Vagina (tissue), 2 donors: ENCODE measurements at places on chromosomes 12 and 14.

DNA sequence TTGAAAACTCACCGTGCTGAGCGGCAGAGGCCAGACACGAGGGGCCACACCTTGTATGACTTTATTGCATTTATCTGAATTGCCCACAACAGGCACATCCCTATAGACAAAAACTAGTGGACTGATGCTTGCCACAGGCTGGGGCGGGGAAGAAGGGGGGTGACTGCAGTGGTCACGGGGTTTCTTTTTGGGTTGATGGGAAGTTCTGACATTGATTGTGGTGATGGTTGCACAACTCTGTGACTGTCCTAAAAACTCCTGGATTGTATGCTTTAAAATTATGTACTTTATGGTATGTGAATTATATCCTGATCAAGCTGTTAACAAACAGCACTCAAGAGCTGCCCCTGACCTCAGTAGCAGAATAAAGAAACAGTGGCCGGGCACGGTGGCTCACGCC, 25.7 kb downstream of the DHX37 start:
- no peak for DNase-seq

- DNase-seq, result no peak
Observed at GRCh38 chr12:7190268-7191055, 976 bp downstream of the PEX5 start.

- no peak for DNase-seq
Observed at GRCh38 chr14:42214981-42215491, 608.4 kb downstream of the LRFN5 start.

DNA sequence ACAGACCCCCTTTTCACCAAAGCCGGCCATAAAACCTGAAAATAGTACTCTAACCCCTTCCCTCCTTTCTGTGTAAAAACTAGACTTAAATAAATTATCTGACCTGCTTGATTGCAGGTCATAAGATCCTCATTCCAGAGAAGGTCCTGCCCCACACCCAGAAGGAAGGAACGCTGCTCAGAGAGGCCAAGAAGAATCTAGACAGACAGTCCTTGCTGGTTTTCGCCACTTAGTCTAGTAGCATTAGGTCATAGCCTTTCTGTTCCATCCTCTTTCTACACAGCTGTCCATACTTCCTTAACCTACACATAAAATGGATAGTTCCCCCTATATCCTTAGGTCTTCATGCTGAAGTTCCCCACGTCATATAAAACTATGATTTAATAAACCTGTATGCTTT, 83.7 kb upstream of the IGF1 start:
- no peak for DNase-seq

DNA sequence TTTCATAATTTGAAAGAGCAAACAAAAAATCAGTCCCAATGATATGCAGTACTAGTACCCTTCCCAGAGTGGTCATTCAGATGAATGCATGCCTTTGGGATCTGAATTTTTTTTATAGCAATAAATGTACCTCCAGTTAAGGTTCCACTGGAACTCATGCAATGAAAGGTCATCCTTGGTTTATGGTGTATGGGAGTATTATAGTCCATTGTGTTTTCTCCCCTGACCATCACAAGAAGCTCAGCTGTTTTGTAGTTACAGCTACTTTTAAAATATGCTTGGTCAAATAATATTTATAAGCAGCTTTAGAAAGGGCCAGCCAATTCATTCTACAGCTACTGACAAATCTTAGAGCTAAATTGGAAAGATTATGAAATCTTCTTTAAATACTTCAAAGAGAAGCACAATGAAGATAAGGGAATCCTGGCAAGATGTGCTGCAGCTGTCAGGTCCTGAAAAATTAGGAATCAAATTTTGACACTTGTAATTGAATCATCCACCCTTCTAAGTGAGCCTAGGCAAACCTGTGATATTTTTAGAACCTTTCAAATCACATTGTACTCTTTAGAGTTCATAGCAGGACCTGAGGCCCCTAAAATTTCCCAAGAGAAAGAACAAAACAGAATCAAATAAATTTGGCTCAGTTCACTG, 46.5 kb downstream of the IFT81 start:
- DNase-seq, result no peak

DNA sequence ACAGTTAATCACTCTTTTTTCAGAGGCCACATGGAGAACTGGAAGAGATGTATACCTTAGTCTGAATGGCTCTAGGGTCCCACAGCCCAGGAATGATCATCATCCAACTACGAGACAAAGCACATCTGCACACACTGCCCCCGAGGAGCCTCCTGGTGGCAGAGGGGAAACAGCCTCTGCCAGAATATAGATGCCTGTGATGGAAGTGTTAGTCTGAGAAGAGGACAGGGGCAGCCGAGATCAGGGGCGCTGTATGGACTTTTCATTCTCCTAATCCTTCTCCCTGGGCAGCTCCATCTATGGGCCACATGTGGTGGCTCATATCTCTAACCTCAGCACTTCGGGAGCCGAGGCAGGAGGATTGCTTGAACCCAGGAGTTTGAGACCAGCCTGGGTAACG, 82.8 kb upstream of the CAPRIN2 start:
- no peak for DNase-seq

DNA sequence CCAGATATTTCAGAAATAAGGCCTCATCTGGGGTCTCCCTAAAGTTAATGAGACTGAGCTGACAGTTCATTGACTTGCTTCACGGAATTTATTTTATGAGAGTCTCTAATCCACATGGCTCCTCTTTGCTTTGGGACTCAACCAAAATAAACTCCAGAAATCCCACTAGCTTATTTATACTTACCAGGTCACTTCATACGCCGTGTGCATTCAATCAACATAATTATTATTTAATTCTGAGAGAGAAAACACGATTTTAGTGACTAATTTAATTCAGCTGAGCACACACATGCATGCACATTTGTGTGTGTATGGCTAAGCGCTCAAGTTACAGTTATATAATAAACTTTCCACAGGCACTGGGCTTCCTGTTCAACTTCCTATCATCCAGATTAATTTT, 333.4 kb upstream of the CCDC196 start:
- DNase-seq, result no peak
